ENCODE measurements at places on chromosomes 13 and 19.
A peak's percentile ranks its signal among the peaks of the same experiment; 100 is the strongest.

DNA sequence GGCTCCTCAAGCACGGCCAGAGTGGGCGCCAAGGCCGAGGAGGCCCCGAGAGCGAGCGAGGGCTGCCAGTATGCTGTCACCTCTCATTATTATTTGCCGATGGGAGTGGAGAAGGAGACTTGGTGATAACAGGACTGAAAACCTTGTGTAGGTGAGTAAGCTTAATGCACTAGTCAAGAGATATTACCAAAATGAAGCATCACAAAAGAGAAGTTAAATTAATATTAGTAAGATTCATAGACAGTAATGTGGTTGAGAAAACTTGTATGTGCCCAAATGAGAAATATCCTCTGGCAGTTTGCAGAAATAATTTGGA is 204.5 kb upstream of the SLITRK1 start:
- DNase-seq: no peak
- H3K27me3 ChIP-seq: no peaks in the 10 kb centered on the region
- no peak overlapping the region for H3K27ac ChIP-seq
- no peak overlapping the region for H3K4me3 ChIP-seq

DNA sequence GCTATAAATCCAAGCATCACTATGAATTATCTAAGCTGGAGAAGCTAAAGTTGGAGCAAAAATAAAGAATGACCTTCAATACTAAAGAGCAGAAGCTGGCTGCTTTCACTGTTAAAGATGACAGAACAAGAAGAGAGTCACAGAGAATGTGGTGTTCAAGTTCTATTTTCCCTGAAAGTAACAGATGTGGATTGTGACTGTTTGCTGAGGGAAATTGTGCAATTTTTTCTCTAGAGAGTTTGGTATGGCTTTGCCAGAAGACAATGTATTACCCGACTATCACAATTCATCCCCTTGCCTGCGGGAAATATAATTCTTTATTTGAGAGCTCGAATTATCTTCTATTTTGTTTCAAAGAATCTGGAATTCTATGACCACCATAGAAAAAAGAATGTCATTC is 83.1 kb downstream of the TNFSF13B start:
- H3K4me3 ChIP-seq: no peak overlapping the region
- no peaks in the 10 kb centered on the region for H3K4me1 ChIP-seq
- no peaks in the 10 kb centered on the region for H3K27me3 ChIP-seq
- no peak for DNase-seq
- H3K27ac ChIP-seq: no peak overlapping the region

GRCh38 chr13:84810781-84811180 is 928.5 kb upstream of the SLITRK1 start:
- no peak for DNase-seq
- H3K27ac ChIP-seq: no peak overlapping the region
- no peak overlapping the region for H3K4me3 ChIP-seq
- H3K27me3 ChIP-seq: no peaks in the 10 kb centered on the region
- no peaks in the 10 kb centered on the region for H3K4me1 ChIP-seq
- no peaks in the 10 kb centered on the region for H3K36me3 ChIP-seq

GRCh38 chr19:872266-872951 is 12.9 kb downstream of the CFD start:
- no peak overlapping the region for H3K4me3 ChIP-seq
- no peaks in the 10 kb centered on the region for H3K36me3 ChIP-seq
- no peak for DNase-seq
- H3K4me1 ChIP-seq: no peaks in the 10 kb centered on the region
- no peak overlapping the region for H3K27ac ChIP-seq

DNA sequence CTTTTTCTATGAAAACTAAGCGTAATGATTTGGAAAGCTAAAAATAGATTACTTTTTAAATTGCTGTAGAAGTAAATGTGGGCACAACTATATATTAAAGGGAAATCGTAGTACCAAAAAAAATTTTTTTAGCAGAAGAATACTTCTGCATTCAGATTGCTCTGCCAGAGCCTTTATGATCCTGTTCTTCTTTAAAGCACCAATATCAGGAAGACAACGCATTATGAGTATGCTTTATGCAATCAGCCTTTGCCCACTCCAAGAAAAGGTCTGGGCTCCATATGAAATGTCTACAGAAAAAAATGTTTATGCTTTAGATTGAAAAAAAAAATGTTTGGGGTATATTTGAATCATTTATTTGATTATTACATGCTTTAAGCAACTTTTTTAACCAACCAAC is 137.4 kb downstream of the DIAPH3 start:
- H3K36me3 ChIP-seq: no peaks in the 10 kb centered on the region
- no peaks in the 10 kb centered on the region for H3K27me3 ChIP-seq
- H3K27ac ChIP-seq: no peak overlapping the region

DNA sequence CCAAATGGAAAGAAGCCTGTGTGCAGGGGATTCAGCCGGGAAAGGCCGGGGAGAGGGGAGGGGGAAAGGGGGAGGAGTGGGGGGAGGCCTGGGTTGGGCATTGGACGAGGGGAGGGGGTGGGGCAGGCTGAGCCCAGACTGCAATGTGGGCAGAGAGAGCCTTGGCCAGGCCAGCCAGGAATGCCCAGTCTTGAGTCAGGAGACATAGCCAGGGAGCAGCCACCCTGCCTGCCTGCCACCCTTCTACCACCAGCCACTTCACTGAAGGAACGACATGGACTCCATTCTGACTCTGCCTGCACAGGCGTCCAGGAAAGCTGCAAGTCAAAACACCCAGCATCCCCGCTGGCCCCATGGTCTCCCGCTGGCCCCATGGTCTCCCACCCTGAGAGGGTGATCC is 498 bp downstream of the PROZ start:
- H3K27ac ChIP-seq: no peak overlapping the region
- no peak for DNase-seq
- no peaks in the 10 kb centered on the region for H3K27me3 ChIP-seq
- H3K36me3 ChIP-seq: no peaks in the 10 kb centered on the region
- no peaks in the 10 kb centered on the region for H3K4me1 ChIP-seq
- H3K4me3 ChIP-seq: no peak overlapping the region

- H3K27ac ChIP-seq: peak overlapping the region; percentile 93
- H3K36me3 ChIP-seq: no peaks in the 10 kb centered on the region
- H3K4me1 ChIP-seq: no peaks in the 10 kb centered on the region
These were observed 954 bp upstream of the STK24 start for GRCh38 chr13:98577836-98578285.

DNA sequence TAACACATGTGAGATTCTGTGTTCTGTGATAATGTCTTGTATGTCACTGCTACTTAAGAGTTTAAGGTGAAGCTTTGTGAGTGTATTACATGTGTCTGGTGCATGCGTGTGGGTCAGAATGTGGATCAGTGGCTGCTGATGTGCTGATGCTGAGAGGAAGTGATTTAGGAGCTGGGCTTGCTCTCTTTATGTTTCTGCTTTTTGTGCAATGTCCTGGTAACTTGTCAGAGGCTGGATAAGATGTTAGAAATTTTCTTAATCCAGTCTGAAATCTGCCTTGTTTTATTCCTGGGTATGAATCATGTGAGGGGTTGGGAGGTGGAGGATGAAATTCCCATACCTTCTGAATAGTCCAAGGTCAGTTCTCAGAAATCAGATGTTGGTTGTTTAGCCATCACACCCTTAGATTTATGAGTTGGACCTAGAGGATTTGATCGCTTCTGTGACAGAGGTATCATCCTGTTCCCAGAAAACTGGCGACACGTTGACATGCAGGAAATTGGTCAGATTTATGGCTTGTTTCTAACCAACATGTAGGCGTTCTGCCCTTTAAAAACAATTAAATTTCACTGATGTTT is 24.5 kb upstream of the CXCL17 start:
- no peak overlapping the region for H3K4me3 ChIP-seq
- DNase-seq: no peak
- H3K27ac ChIP-seq: no peak overlapping the region
- H3K4me1 ChIP-seq: no peaks in the 10 kb centered on the region

GRCh38 chr13:96780105-96780504 is 214.2 kb downstream of the OXGR1 start:
- H3K27ac ChIP-seq: peak overlapping the region; percentile 24
- no peak for DNase-seq
- H3K36me3 ChIP-seq: no peaks in the 10 kb centered on the region
- H3K27me3 ChIP-seq: no peaks in the 10 kb centered on the region
- H3K4me3 ChIP-seq: no peak overlapping the region

DNA sequence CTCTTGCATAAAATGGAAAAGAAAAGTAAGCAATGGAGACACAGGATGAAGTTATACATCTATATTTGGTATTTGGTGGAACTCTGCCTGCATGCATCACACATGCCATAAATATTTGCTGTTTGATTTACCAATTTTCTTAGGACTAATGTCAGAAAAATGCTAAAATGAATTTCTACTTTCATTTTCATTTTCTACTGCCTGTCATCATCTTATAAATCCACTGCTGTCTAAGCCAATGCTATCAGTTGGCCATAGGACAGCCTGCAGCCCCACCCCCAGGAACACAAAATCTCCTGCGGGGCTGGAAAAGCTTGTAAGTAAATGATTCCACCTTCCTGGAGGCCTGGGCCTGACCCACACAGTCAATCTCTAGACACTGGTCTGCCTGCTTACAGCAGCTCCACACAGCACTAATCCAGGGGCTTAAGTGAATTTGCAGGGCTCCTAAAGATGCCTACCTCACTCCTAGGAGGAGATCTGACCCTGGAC is 122.0 kb downstream of the ENOX1 start:
- peaks cover 3% of the 10 kb centered on the region for H3K4me1 ChIP-seq
- H3K4me3 ChIP-seq: no peak overlapping the region
- H3K36me3 ChIP-seq: no peaks in the 10 kb centered on the region
- peak overlapping the region; percentile 68 for H3K27ac ChIP-seq
- no peak for DNase-seq

- no peaks in the 10 kb centered on the region for H3K4me1 ChIP-seq
- H3K4me3 ChIP-seq: no peak overlapping the region
- H3K36me3 ChIP-seq: no peaks in the 10 kb centered on the region
- H3K27me3 ChIP-seq: no peaks in the 10 kb centered on the region
These were observed 20.6 kb upstream of the ZNF430 start for GRCh38 chr19:20999731-21000352.
